T-helper 17 cell (primary cell): ENCODE measurements at places on chromosomes 12 and 14.

DNA sequence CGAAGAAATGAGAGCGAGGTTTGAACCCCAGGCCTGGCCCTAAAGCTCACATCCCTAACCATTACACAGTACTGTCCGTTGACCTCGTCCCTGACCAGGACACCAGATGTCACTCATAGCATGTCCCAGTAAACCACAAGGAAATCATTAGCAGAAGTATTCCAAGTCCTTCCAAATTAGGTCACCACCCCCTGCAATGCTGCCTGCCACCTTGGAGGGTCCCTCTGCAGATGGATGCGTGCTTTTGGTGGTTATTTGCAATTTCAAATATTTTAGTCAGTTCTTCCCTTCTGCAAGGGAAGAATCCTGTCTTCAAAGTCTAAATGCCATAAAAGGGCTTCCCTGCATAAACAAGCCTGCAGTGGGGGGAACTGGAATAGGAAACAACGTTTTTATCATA, 71.3 kb downstream of the CLMN start:
- peaks cover 3% of the 10 kb centered on the region for H3K4me1 ChIP-seq
- H3K4me3 ChIP-seq, result no peak overlapping the region
- peaks cover 23% of the 10 kb centered on the region for H3K27me3 ChIP-seq
- no peak overlapping the region for H3K27ac ChIP-seq

GRCh38 chr12:112447106-112447505, 28.4 kb downstream of the PTPN11 start:
- no peak overlapping the region for H3K4me3 ChIP-seq
- no peak for DNase-seq
- no peaks in the 10 kb centered on the region for H3K27me3 ChIP-seq
- peak overlapping the region; percentile 78 for H3K27ac ChIP-seq
- no peaks in the 10 kb centered on the region for H3K36me3 ChIP-seq

- H3K4me1 ChIP-seq, result no peaks in the 10 kb centered on the region
- no peak for DNase-seq
- H3K27ac ChIP-seq, result no peak overlapping the region
- H3K4me3 ChIP-seq, result no peak overlapping the region
Measured at GRCh38 chr14:93929657-93930056, 2.5 kb downstream of the FAM181A start.

- no peak overlapping the region for H3K27ac ChIP-seq
- no peak overlapping the region for H3K4me3 ChIP-seq
- H3K36me3 ChIP-seq, result no peaks in the 10 kb centered on the region
- H3K4me1 ChIP-seq, result no peaks in the 10 kb centered on the region
Measured at GRCh38 chr14:40347675-40348074, 915.4 kb upstream of the FBXO33 start.

DNA sequence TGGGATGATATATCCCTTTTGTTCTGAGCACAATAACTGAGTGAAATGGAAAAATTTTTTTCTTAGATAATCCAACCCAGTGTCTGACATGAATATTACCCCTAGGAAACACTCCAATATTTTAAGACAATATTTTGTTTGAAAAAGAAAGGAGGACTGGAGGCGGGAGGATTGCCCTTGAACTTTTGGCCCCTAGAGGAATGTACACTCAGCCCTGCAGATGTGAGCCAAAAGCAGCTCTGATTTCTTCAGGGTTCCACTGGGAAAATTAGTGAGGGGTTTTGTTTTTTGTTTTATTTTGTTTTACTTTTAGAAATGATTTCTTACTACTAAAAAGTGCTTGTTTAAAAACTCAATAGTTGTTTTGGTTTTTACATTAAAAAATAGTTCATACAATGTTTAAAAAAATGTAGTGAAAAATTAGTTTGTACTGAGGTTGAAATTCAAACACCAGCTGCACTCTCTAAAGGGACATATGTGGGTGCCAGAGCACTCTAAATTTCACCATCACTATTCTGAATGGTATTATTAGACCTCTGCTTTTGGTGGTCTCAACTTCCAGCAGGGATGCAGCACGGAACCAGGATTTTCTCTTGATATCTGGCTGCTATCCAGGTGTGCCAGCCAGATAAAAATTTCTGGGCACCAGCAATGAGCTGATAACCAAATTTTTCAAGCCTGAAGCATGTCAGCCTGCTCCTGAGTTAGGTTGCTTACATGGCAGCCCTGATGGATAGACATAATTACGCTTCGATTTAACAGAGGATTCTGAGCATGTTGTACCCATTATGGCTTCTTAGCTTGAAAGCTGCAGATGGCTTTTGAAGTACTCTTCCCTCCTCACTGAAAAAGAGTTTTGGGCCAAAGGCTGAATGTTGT, 141.9 kb downstream of the ANO6 start:
- H3K4me1 ChIP-seq, result peaks cover 15% of the 10 kb centered on the region
- H3K27ac ChIP-seq, result no peak overlapping the region
- H3K36me3 ChIP-seq, result peaks cover 11% of the 10 kb centered on the region
- H3K27me3 ChIP-seq, result no peaks in the 10 kb centered on the region

DNA sequence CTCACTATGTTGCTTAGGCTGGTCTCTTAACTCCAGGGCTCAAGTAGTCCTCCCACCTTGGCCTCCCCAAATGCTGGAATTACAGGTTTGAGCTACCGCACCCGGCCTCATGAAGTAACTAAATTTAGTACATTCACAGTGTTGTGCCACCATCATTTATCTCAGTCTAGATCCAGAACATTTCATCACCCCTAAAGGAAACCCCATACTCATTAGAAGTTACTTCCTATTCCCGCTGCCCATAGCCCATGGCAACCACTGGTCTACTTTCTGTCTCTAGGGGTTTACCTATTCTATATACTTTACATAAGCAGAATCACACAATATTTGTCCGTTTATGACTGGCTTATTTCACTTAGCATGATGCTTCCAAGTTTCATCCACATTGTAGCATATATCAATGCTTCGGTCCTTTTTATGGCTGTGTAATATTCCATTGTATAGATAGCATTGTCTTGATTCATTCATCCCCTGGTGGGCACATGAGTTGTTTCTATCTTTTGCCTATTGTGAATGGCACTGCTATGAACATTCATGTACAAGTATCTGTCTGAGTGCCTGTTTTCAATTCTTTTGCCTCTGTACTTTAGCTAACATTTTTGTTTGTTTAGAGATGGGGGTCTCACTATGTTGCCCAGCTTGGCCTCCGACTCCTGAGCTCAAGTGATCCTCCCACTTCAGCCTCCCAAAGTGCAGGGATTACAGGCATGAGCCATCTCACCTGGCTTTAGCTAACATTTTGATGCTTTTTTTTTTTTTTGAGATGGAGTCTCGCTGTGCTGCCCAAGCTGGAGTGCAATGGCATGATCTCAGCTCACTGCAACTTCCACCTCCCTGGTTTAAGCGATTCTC, 10.2 kb upstream of the SH2B3 start:
- H3K27ac ChIP-seq, result no peak overlapping the region
- peaks cover 14% of the 10 kb centered on the region for H3K4me1 ChIP-seq
- H3K4me3 ChIP-seq, result no peak overlapping the region
- H3K36me3 ChIP-seq, result no peaks in the 10 kb centered on the region
- no peak for DNase-seq
- H3K27me3 ChIP-seq, result no peaks in the 10 kb centered on the region

DNA sequence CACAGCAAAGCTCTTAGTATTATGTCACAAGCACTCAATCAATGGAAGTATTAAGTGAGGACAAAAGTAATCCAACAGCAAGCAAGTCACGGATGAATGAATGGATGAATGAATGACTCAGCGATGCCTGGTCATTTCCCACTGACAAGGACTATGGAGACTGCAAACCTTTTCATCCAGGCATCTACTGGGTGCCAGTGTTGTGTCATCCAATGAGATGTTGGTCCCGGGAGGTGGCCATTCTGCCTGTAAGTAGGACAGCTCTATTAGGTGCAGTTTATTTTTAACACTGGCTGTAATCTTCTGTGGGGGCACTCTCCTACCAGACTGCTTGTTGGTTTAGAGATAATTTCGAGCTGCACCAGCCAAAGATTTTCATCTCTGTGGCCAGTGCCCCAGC, 39.4 kb downstream of the STAB2 start:
- no peak overlapping the region for H3K27ac ChIP-seq
- no peaks in the 10 kb centered on the region for H3K36me3 ChIP-seq
- H3K4me1 ChIP-seq, result no peaks in the 10 kb centered on the region
- no peak overlapping the region for H3K4me3 ChIP-seq
- no peak for DNase-seq

GRCh38 chr14:103480595-103480994, 42.0 kb downstream of the CKB start:
- H3K4me1 ChIP-seq, result peaks cover 19% of the 10 kb centered on the region
- peaks cover 5% of the 10 kb centered on the region for H3K36me3 ChIP-seq
- peak overlapping the region; percentile 94 for H3K27ac ChIP-seq
- H3K27me3 ChIP-seq, result no peaks in the 10 kb centered on the region

DNA sequence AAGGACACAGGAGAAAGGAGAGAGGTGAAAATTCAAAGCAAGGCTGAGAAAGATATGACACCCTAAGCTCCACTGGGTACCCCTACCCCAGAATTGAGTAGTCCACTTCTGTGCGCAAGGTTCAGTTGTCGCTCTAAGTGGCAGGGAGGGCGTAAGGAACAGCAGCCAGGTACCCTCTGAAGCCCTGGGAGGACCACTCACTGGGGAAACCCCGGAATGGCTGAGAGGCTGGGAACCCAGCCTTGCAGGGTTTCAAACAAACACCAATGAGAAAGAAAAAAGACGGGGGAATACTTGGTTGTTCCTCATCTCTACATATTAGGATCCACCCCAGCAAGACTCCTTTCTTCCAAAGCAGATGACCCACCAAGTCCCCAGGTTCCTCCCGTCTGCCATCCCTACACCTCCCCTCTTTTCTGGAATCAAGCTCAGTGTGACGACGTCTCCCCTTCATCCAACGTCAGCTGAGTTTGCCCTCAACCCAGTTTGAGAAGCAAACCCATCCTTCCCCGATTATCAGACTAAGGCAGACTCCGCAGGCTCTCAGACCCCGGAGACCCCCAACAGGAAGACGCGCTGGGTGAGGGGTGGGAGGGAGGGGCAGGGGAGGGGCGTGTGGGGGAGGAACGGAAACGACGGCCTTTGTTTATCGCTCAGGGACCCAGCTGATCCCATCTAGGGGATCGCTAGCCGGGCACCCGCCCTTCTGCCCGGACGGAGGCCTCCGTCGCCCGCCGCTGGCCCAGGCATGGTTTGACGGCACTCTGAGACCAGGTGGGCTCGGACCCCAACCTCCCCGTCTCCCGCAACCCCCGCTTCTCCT, 795 bp downstream of the LMBR1L start:
- H3K27ac ChIP-seq, result peak overlapping the region; percentile 99
- no peak for DNase-seq
- peaks cover 2% of the 10 kb centered on the region for H3K36me3 ChIP-seq

DNA sequence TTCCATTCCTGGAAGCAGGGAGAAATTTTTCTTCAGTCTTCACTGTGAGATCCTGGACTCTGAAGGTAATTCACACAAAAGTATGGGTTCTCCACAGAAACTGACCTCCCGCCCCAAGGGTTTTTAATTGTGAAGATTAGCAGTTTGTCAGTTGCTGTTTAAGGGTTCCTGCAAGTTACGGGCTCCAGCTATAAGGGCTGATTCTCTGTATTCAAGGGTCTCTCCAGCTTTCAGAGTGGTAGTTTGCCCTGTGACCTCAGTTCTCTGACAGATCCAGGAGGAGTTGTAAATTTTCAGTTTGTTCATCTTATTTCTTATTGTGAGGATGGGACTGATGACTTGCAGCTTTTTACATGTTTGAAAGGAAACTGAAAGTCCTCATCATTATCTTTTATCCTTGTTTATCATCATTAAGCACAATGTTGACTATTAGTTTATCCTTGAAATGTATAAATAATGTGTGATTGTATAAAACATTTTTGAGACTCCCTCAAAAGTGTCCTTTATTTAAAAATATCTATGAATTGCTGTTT, 110.9 kb downstream of the SCAF11 start:
- H3K36me3 ChIP-seq, result peaks cover 15% of the 10 kb centered on the region
- peak overlapping the region; percentile 12 for H3K4me3 ChIP-seq
- no peaks in the 10 kb centered on the region for H3K27me3 ChIP-seq
- peak overlapping the region; percentile 89 for H3K27ac ChIP-seq
- no peak for DNase-seq

DNA sequence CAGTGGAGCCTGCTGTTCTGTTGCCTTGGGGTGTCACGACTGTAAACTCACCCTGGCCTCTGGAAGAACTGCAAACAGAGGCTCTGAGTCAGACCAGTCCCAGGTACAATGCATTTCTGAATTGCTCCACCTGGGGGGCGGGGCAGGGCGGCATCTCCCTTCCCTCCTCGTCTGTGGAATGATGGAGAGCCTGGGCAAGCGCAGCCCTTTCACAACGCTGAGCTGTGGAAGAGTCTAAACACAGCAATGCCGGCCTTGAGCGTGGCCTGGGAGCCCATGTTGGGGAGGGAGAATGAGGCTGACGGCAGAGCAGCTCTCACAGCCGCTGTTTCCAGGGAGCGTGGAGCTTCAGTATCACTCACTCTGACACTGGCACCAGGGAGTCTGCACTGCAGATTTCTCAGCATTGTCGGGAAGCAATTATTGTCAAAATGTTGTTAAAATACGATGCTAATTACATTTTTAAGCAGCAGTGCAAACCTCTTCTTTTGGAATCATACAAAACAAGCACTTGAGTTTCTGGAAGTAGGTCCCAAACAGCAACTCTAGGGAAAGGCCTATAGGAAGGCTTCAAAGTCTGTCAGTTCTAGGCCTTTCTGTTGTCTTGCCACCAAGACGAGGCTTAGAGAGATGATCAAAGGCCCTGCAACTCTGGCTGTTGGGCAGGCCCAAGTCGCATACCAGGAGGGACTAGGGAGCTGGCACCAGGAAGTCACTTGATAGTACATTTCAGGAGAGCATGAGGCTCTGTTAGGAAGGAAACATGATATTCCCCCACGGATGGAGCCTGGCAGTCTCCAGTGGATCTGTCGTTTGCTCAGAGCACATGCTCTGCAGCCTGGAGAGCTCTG, 244.0 kb upstream of the FKBP4 start:
- DNase-seq, result no peak
- H3K4me3 ChIP-seq, result no peak overlapping the region
- no peak overlapping the region for H3K27ac ChIP-seq
- H3K27me3 ChIP-seq, result peaks cover 11% of the 10 kb centered on the region
- H3K4me1 ChIP-seq, result no peaks in the 10 kb centered on the region

- no peak overlapping the region for H3K27ac ChIP-seq
- no peak for DNase-seq
- H3K4me3 ChIP-seq, result no peak overlapping the region
Measured at GRCh38 chr14:91067186-91067585, 6.7 kb upstream of the RPS6KA5 start.

GRCh38 chr14:94787655-94788054, 17.7 kb upstream of the GSC start:
- H3K4me3 ChIP-seq, result no peak overlapping the region
- H3K27me3 ChIP-seq, result peaks cover 18% of the 10 kb centered on the region

DNA sequence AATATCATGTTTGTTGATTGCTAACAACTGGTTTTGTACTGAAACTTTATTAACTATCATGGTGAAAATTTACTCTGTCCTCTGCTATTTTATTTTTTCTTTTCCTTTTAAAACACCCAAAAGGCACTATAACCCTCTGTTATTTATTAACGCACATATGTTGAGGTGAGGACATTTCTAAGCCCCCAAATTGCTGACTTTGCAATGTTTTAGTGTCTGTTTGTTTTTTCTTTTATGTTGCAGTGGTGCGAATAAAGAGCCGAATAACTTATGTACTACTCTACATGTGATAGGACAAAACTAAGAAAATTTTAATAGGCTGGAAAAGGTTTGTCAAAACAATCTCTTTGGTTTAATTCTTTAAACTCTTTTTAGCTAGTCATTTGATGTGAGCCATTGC, 24.5 kb upstream of the PAWR start:
- H3K4me3 ChIP-seq, result no peak overlapping the region
- H3K27ac ChIP-seq, result no peak overlapping the region
- no peak for DNase-seq
- peaks cover 38% of the 10 kb centered on the region for H3K27me3 ChIP-seq
- no peaks in the 10 kb centered on the region for H3K4me1 ChIP-seq
- H3K36me3 ChIP-seq, result no peaks in the 10 kb centered on the region
